ENCODE measurements at places on chromosomes 5 and 9.

GRCh38 chr5:150015415-150015814 is 14.9 kb downstream of the HMGXB3 start:
- no peak for DNase-seq

GRCh38 chr5:82656341-82656761 is 378.2 kb upstream of the RPS23 start:
- no peak for DNase-seq

DNA sequence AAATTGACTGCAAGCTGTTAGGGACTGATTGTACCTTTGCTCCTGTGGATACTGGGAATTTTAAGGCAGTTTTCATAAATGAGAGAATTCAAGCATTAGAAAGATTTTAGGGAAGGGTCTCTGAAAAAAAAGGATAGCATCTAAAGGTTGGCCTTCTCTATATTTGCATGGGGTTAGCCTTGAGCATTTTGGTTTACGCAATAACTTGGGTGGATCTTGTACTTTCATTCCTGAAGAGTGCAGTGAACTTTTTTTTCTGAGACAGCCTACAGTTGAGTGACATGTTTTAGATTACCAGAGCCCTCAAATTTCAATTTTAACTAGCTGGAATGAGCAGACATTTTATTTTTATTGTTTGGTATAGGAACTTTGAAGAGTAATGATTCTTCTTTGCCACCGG is 91.6 kb upstream of the NR3C1 start:
- DNase-seq, result no peak

DNA sequence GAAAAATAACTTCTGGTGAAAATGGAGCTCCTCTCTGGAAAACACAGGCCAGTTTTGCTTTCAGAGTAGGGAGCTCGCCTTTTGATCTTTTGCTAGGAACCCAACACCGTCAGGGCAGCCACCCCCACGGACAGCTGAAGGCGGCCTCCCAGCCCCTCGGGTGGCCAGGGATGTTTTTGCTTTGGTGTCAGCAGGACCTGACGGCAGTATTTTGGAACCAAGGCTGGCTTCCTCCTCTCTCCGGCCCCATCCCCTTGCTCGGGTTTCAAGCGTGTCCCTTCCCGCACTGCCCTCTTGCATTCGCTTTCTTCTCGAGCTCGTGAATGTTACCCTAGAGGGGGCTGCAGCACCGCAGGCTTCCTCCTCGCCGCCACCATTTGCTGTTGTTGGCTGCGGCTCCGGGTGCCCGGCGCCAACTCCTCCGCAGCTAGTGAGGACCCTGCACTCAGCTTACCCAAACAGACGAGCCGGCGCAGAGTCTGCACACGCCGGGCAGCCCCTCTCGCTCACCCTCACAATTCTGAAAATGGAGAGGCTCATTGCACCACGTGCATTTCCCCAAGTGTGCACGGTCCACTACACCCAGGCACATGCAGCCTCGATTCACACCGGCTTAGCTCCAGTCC is 35.5 kb upstream of the ADAMTSL1 start:
- DNase-seq, result no peak

DNA sequence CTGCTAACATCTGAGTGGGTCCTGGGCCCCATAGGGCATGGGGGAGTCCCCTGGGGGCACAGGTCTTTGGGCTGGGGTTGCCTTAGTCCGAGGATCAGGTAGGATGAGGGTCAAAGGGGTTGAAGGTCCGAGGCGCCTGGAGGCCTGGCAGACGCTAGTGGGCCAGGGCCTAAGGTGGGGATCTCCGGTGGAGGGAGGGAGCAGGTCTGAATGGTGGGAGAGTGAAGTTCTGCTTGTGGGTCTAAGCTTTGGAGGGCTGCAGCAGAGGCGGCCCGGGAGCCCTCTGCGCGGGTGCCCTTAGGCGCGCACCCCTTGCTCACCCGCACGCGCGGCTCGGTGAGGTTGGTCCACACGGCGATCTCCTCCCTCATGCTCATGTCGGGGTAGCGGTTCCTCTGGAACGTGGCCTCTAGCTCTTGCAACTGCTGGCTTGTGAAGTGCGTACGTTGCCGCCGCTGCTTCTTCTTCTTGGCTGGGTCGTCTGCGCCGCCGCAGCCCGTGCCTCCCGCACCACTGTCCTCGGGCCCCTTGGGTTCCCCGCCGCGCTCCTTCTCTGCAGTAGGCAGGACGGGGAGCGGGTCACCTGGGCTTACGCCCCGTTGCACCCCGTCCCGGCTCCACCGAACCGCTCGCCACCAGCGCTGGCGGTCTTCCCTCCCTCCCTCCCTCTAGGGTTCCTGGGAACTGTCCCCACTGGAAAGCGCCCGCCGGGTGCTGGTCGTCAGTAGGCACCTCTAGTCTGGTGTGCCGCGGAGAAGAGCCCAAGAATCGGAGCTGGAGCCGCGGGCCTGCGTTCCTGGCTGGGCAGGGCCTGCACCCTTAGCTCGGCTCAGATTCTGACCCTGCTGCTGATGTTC is 2.8 kb downstream of the PITX1 start:
- DNase-seq, result no peak
